ENCODE measurements at places on chromosomes 12 and 14.

GRCh38 chr12:82659343-82660207 lies 27.1 kb upstream of the TMTC2 start:
- DNase-seq, result no peak

- DNase-seq, result no peak
Observed at GRCh38 chr14:85182282-85182681, 347.7 kb upstream of the FLRT2 start.

- no peak for DNase-seq
Observed at GRCh38 chr12:75944097-75944904, 87.3 kb downstream of the PHLDA1 start.

- DNase-seq, result no peak
Observed at GRCh38 chr14:22545842-22546721, 42.9 kb downstream of the DAD1 start.

GRCh38 chr14:96204151-96205058 lies at the start of gene BDKRB2:
Gene BDKRB2, plus strand, starts transcription at chr14:96204839. Its CDS starts 32,269 bp downstream, at chr14:96237108.
- no peak for DNase-seq

All from stimulated activated CD8-positive, alpha-beta memory T cell treated with anti-CD3 and anti-CD28 coated beads, Interleukin-2, amount 100 ng/mL, for 48 hours (primary cell).